ENCODE measurements at places on chromosomes 13 and 19. TPM values are rescaled to one million over a fixed set of nuclear protein-coding genes. Genes with fewer than 3 reads are reported as not detected.

LCP1 gene
- 43.4 TPM for total RNA-seq

SPACA4 gene
- total RNA-seq: not detected

AMER2 gene
- not detected for total RNA-seq

SPACA6 gene
- total RNA-seq: 29.3 TPM

FAM124A gene
- 4.3 TPM for total RNA-seq

DPF1 gene
- total RNA-seq: 0.12 TPM

SNRPA gene
- total RNA-seq: 58.1 TPM

SCAF1 gene
- 86.0 TPM for total RNA-seq

ZNF443 gene
- total RNA-seq: 6.7 TPM

PODNL1 gene
- total RNA-seq: 3.2 TPM

DAND5 gene
- 0.26 TPM for total RNA-seq

FGF22 gene
- total RNA-seq: 0.17 TPM

ADGRE1 gene
- 0.46 TPM for total RNA-seq

MYBPC2 gene
- not detected for total RNA-seq

ADPRHL1 gene
- total RNA-seq: 4.7 TPM

DNA sequence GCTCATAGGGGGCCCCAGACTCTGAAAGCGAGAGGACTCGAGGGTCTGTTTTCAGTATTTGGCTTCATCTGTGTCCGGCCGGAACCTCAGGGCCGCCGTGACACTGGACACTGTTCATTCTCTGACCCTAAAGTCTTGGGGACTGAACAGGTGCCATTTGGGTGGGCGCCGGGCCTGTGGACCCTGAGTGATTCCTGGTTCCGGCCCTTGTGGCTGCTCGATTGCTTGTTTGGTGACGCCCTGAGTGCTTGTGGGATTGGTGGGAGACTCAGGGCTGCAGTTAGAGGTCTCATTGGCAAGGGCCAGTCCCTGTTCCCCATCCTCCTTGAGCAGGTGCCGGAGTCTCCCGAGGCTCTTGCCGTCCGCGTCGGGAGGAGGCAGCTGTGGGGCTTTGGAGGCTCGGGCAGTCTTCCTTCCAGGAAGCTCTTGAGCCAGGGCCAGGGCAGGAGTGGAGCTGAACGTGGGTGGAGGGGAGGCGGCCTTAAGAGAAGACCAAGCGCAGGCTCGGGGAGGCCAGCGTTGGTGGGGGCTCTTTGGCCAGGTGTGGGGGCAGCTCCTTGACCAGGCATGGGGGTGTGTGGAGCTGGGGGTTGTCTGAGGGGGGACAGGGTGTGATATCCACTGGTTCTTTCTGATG is 4.7 kb downstream of the PTBP1 start:
- DNase-seq: peak; percentile 39

GRCh38 chr19:3770136-3770999 is 1.7 kb downstream of the RAX2 start:
- DNase-seq: no peak

- DNase-seq: no peak
These were observed 5.5 kb upstream of the ECH1 start for GRCh38 chr19:38836983-38837626.

DNA sequence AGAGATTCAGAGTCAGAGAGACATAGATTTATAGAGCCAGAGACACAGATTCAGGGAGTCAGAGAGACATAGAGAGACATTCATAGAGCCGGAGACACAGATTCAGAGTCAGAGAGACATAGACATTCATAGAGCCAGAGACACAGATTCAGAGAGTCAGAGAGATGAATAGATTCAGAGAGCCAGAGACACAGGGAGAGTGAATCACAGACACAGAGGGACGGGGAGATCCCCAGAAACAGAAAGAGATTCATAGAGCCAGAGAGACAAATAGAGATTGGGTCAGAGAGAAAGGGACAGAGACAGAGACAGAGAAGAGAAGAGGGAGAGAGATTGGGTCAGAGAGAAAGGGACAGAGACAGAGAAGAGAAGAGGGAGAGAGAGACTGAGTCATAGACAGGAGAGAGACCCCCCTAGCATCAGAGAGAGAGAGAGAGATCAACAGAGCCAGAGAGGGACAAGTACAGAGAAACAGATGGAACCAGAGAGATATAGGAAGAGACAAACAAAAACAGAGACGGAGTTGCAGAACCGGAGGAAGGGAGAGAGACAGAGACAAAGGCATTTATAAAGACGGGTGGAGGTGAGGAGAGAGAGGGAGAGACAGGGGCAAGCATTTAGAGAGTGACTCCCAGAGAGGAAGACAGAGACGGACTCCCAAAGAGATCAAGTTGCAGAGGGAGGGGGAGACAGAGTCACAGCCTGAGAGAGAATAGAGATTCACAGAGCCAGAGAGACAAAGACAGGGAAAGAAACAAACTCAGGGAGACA is 1.1 kb upstream of the PRKCG start:
- no peak for DNase-seq

- DNase-seq: no peak
These were observed 59.0 kb downstream of the SERP2 start for GRCh38 chr13:44432650-44433049.

DNA sequence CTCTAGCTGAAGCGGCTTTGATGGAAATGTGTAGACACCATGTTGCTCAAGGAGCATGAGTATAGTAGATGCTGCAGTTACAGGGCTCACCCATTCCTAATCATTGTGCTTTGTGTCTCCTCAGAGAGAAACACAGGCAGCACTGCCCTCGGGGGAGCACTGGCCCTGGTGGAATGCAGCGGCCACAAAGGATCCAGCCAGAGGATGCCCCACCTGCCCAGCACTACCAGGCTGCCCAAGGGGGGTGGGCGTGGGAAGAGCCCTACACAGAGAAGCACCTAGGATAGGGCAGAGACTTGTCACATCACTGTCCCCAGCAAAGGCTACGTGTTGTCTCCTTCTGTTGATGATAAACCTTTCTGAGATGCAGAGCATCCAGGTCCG is 9.0 kb downstream of the TUBA3C start:
- DNase-seq: no peak

DNA sequence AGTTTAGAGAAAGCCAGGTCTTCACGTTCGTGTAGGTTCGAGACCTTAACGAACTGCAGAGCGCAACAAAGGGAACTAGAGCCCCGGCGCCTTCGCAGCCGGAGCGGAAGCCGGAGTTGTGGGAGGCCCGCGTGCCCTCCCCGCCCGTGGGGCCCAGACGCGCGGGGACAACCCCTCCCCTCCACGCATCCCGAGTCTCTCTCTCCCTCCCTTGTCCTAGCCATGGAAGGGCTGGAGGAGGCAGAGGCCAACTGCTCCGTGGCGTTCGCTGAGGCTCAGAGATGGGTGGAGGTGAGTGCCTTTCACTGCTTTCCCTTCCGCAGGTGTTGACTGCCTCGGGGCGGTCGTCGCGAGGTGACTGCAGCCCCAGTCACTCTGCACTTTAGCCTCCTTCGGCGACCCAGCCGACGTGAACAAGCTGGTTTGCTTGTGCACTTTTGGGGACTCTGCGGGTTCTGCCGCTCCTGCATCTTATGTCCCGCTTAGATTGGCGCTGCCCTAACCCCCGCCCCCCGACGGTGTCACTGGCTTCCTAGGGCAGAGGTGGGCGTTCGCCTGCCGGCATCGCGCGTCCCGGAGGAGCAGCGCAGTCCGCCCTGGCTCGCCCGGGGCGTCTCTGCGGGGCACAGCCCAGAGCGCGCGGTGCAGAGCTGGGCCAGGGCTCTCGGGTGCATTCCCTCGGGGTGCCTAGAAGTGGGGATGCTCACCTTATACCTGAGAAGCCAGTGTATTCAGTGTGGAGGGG is 478 bp downstream of the LMO7 start:
- peak; percentile 14 for DNase-seq

DNA sequence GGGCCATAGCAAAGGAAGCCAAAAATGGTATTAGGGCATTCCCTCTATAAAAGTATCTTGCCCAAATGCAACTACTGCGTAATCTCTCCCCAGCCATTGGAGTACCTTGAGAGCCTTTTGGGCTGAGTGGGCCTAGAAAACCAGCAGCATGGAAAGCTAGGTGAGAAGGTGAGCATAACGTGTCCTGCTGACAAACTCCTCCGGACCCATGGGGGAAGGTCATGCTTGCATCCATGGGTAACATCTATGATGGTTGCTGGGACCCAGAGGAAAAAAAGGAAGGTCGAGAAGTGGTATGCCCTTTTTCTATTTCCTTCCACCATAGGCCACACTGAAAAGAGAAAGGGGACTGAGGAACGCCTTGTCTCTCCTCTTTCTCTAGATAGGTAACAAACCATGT is 57.4 kb downstream of the ZNF728 start:
- no peak for DNase-seq

- no peak for DNase-seq
These were observed 19.2 kb downstream of the EPN1 start for GRCh38 chr19:55694241-55694655.

DNA sequence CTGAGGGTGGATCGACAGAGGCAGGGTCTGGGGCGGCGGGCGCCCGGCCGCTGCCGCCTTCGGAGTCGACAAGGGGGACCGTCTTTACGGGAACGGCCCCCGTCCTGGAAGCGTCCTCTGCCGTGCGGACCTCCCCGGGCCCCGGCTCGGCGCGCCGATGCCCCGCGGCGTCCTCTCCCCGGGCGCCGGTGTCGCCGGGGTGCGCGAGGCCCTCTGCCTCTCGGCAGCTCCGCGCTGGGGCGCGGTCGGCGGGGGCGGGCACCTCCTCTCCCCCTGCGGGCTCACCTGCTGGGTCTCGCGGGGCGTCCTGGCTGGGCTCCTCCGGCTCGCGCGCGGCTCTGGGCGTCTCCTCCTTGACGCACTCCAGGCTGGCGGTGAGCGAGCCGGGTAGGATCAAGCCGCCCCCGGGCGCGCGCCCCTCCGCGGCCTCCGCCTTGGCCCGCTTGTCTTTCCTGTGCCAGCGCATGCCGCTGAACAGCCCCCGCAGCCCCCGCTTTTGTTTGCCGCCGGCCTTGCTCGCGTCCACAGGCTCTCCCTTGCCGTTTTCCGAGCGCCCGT is 1.5 kb downstream of the AMER2 start:
- no peak for DNase-seq

DNA sequence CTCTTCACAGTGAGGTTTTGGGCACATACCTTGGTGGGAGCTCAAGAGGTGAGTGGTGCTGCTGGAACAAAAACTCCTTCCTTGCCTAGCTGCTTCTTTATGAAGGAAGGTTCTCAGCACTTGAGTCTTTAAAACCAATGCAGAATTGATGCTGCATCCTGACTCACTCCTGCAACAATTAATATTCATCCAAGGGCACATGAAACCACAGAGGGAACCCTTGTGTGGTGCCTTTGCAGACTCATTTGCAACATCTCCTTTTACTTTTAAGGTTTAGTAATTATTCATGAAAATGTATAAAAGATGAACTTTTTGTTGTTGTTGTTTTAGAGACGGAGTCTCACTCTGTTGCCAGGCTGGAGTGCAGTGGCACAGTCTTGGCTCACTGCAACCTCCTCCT is 30.1 kb downstream of the OPA3 start:
- DNase-seq: no peak

GRCh38 chr13:38824342-38824741 is 137.5 kb downstream of the FREM2 start:
- DNase-seq: no peak

DNA sequence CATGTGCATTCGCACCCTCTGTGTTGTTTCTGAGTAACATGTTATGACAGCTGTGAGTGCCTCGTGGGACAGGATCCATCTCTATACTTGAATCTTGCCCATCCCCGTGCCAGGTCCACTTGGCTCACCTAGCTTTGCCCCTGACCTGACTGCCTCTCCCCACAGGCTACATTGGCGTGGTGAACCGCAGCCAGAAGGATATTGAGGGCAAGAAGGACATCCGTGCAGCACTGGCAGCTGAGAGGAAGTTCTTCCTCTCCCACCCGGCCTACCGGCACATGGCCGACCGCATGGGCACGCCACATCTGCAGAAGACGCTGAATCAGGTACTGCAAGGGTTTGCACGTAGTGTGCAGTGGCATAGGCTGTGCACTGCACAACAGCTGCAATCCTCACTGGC is 53.2 kb downstream of the TMED1 start:
- DNase-seq: no peak

GRCh38 chr13:84399320-84400085 is 517.2 kb upstream of the SLITRK1 start:
- no peak for DNase-seq

- DNase-seq: no peak
These were observed 6.7 kb upstream of the TRIM28 start for GRCh38 chr19:58536852-58537798.

- DNase-seq: no peak
These were observed 45.9 kb downstream of the PCDH9 start for GRCh38 chr13:67184247-67184646.

- DNase-seq: no peak
These were observed 1.9 kb downstream of the TBC1D17 start for GRCh38 chr19:49879243-49879963.

GRCh38 chr13:36395280-36395679 is 37.0 kb upstream of the CCNA1 start:
- no peak for DNase-seq

- DNase-seq: no peak
These were observed 10.8 kb downstream of the CLN5 start for GRCh38 chr13:77002590-77003190.

- no peak for DNase-seq
These were observed 3.2 kb downstream of the ZNF441 start for GRCh38 chr19:11769995-11770394.

DNA sequence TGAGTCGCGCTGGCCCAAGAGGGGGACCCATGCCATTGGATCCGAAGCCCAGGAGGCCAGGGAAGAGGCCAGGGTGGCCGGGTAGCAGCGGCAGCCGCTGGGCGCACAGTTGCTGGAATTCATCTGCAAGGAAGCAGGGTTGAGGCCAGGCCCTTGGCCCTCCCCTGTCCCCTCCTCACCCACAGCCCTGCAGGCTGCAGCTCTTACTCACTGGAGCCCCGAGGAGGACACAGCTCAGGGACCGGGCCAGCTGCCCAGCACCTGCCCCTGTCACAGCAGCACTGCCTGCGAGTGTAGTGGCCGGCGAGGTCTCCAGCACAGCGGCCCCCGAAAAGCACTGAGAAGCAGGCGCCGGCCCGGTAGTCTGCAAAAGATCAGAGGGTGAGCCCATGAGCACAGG is 11.2 kb downstream of the FBN3 start:
- DNase-seq: no peak

DNA sequence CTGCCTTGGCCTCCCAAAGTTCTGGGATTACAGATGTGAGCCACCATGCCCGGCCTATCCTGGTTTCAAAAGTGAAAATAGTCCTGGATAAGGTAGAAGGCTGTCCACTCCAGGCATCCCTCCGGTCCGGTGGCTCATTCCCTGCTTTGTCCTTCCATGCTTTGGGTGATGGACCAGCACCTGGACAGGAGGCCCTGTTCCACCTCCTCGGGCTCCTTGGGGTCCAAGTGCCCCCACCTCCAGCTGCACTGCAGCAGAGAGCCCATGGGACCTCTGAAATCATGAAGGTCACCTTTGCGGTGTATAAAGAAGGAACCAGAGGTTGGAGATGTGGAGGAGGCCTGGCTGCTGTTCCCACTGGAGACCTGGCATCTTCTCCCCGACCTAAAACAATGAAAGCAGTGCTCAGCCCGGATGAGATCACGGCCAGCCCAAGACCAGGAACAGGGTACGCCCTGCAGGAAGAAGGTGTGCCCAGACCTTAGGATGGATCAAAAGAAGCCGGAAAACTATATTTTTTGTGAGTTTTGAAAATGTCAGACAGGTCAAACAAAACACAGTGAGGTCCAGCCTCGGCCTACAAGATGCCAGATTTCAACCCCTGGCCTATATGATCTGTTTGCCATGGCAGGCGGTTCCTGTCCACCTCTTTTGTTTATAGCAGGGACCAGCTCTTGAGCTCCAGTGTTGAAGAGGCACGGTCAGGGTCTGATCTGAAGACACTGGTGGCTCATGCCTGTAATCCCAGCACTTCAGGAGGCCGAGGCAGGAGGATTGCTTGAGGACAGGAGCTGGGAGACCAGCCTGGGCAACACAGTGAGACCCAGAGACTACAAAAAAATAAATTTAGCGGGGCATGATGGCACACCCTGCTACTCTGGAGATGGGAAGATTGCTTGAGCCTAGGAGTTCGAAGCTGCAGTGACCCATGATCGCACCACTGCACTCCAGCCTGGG is 5.8 kb downstream of the LSR start:
- no peak for DNase-seq

Measured in mucosa of gallbladder (tissue), 1 donor.